NCI-H2227 treated with DMSO at 0.1 percent for 48 hours (cell line): ENCODE measurements at places on chromosomes 4 and X.

GRCh38 chr4:56480691-56481090 lies 13.3 kb downstream of the SRP72 start:
- DNase-seq = no peak

- DNase-seq = no peak
Observed at GRCh38 chr4:163237856-163238255, 71.2 kb upstream of the NAF1 start.

DNA sequence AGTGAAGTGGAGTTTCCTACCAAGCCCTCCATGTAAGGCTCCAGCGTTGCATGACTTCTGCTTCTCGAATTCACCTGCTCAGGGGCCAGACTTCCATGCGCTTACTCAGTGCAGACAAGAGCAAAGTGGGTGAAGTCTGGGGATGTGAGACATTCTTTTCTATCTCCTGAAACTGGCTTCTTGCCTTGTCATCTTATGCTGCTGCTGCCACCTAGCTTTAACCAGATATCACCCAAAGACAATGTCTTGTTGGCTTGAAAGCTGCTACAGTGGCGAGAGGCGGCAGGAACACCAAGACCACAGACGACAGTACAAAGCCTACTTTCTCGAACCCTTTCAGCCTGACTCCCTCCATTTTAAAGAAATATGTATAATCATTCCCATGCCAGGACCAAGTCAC lies 103.6 kb upstream of the ADGRG2 start:
- no peak for DNase-seq

DNA sequence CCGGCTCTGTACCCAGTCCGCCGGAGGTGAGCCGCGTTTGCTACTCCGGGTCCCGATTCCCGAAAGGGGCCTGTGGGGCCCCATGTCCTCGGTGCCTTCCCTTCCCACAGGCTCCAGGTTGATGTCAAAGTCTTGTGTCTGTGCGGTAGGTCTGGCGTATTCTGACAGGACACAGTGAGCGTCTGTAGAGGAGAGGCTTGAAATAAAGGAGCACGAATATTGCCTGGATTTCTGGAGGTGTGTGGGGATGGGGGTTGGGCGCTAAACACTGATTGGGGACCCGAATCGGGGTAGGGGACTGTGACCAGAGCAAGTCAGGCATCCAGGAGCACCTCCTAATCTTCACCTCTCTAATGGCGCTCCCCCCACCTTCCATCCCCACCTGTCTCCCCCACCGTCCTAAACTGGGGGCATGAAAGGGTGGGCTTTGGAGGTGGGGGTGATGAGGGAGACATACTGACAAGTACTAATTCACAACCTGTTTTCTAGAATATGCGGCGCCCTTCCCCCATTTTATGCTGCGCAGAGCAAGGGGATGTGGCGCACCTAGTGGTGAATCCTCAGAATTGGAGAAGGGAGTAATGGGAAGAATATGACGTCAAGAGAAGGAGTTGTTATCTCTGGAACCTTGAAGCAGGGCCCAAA lies 855 bp downstream of the GPRASP2 start:
- DNase-seq = peak; percentile 68

- DNase-seq = no peak
Observed at GRCh38 chrX:79110731-79111130, 33.8 kb upstream of the GPR174 start.

GRCh38 chr4:124060261-124060918 lies 652.1 kb downstream of the ANKRD50 start:
- no peak for DNase-seq

- DNase-seq = no peak
Observed at GRCh38 chr4:102598762-102599374, 97.7 kb downstream of the NFKB1 start.

- peak; percentile 80 for DNase-seq
Observed at GRCh38 chr4:41216294-41217019, 2.1 kb upstream of the APBB2 start.

DNA sequence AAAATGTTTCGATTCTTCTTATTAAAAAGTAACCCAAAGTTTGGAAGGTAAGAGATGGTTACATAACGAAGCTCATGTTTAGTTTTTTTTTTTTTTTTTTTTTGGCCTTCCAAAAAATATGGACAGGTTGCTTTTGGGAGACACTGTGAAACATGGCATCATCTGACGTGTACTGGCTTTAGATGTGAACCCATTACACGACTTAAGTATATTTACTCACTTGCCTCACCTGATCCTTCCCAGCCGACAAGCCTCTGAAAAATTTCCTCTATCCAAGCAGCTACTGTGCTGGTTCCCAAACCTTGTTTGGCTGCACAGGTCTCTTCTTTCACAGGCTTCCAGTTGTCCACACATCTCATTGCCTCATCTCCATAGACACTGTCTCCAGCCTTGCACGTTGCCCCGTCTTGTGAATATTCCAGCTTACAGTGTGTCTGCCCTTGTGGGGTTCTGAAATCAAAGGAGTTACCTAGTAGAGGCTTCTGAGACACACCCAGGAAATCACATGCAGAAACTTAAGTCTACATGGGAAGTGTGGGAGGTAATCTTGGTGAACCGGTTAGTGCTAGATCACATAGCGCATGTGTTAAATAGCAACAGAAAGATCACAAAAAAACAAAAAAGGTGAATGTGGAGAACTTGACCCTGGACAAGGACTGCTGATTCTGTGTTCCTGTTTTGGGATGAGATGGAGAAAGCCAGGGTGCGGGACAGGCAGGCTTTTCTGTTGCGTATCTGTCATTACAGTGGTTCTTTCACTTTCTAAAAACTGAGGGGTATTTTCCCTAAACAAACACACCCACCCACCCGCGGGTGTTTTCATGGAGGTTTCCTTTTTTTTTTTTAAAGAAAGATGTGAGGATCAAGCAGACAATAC lies 328.6 kb downstream of the ARHGAP10 start:
- no peak for DNase-seq

DNA sequence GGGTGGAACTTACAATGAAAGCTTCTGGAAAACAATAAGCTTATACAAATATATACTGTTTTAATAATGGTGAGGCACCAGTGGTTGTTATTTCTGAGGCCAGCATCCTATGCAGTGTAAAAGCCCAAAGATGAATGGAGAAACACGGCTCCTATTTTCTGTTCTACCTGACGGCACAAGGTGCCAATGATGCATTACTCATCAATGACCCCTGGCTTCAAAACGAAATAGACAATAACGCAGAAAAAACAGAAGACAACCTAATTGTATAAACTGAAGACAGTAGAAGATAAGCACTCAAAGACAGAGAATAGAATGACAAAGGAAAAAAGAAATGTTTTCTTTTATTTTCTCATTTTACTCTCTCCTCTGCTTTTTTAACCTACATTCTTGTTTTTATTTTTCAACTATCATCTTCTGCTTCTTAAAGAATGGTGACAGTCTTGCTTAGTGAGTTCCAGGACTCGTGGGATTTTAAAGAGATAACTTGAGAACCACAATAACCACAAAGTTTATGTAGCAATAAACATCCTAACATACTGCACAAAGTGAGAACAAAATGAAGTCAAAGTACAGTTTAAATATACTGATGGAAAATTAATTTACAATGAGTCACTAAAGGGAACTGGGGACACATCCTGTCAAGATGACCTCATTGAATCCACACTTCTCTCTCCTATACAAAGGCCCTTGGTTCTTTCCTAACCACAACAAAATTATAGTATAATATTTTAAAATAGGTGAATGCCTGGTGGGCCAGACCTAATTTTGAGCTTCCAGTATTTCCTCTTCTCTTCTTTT lies 169.8 kb downstream of the BTC start:
- DNase-seq = no peak

- no peak for DNase-seq
Observed at GRCh38 chr4:4704267-4704666, 155.2 kb upstream of the MSX1 start.

DNA sequence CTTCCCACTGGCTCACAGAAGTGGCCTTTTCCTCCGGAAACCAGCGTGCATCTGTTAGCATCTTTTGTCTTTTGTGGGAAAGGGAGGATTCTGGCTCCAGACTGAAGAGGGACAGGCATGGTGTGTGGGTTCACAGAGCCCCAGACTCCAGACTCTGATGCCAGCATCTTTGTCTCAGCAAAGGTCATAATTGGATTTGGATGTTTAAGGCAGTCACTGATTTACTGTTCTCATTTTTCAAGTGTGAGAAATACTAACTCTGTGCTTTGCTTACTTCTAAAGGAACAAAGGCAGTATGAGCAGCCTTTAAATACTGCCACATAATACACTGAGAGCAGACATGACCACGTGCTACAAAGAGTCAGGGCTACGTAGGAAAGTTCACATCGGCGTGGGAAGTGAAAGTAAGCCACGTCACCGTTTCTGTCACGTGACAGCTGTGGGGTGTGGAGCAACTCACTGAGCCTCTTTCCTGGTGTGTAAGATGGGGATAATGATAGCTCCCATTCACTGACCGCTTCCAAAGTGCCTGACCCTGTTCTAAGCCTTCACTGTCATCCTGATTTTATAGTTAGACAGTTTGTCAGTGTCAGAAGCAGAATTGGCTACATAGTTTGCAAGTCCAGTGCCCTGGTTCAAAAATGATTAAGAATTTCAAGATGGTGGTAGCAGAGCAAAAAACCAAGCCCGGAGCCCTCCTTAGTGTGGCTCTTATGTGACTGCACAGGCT lies 24.8 kb upstream of the TMSB4X start:
- DNase-seq = peak; percentile 72

GRCh38 chr4:33882246-33882990 lies 2361.9 kb downstream of the ARAP2 start:
- no peak for DNase-seq

DNA sequence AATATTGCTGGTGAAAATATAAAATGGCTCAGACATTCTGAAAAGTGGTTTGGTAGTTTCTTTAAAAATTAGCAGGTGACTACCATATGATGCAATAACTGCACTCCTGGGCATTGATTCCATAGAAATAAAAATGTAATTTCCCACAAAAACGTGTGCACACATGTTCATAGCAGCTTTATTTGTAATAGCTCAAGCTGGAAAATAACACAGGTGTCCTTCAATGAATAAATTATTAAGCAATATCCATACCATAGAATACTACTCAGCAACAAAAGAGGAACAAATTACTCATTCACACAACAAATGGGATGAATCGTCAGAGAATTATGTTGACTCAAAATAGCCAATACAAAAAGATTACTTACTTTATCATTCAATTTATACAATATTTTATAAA lies 893.7 kb upstream of the SLIT2 start:
- no peak for DNase-seq

- no peak for DNase-seq
Observed at GRCh38 chr4:40763228-40763716, 13.5 kb downstream of the NSUN7 start.

GRCh38 chr4:10201381-10202223 lies 85.0 kb upstream of the WDR1 start:
- no peak for DNase-seq

GRCh38 chrX:3697701-3698279 lies 15.7 kb downstream of the PRKX start:
- DNase-seq = no peak

- DNase-seq = no peak
Observed at GRCh38 chr4:87851332-87851731, 18.6 kb downstream of the MEPE start.

DNA sequence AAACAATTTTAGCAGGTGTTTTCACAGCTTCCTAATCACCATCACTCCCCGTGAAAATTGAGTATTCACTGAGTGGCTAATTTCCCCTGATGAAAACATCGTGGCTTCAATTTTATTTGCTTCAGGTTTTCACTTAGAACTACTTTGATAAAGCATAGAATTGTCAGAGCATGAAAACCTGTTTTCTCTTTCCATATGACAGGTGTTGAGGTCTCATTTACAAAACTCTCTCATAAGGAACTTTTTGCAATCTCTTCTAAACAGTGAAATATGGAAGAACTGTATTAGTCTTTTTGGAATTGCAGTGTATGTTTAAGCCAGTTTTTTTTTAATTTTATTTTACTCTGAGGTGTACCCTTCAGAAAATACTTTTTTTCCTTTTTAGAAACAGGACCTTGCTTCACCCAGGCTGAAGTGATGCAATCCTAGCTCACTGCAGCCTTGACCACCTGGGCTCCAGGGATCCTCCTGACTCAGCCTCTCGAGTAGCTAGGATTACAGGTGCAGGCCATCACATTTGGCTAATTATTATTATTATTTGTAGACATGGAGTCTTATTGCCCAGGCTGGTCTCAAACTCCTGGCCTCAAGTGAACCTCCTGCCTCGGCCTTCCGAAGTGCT lies 111.2 kb upstream of the RAPGEF2 start:
- DNase-seq = no peak

GRCh38 chr4:73415807-73416238 lies 11.7 kb downstream of the ALB start:
- no peak for DNase-seq

- DNase-seq = no peak
Observed at GRCh38 chrX:136112286-136112685, 35.0 kb upstream of the FHL1 start.
